ENCODE measurements at places on chromosomes 16 and 17. TPM values are rescaled to one million over a fixed set of nuclear protein-coding genes. Genes with fewer than 3 reads are reported as not detected.

The EPN3 gene
- not detected for total RNA-seq

The TMUB2 gene
- 43.8 TPM for total RNA-seq

The NPIPA2 gene
- 3.1 TPM for total RNA-seq

DNA sequence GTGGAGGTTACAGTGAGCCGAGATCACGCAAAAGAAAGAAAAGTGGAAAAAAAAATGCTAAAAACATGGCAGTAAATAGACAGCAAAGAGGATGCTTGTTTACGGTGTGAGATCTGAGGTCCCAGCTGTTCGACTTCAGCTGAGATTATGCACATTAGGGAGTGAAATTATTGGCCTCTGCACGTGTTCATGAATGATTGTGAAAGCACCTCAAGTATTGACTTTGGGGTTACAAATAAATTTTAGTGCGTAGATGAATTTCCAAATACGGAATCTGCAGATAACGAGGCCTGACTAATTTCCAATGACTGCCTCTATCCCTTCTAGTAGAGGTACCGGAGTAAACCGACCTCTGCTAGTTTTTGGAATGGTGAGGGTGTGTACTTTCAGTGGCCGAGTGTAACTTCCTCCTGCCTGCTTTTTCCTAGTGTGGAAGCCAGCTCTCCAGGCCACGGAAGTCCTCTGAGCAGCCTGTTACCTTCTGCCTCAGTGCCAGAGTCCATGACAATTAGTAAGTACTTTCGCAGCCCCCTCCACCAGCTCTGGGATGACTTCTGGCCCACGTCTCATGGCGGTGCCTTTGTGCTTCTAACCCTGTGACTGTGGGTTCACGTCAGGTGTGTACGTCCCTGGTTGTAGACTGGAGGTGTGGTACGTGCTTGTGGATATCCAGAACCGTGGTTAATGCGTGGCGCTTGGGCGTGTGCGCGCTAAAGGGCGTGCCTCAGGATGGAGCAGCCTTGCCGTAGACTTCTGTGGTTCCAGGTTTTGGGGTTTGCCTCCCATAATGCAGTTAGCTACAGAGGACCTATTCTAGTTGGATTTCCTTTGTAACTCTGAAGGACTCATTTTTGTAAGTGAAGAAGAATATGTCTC, 102.1 kb downstream of the SNX29 start:
- DNase-seq = no peak

DNA sequence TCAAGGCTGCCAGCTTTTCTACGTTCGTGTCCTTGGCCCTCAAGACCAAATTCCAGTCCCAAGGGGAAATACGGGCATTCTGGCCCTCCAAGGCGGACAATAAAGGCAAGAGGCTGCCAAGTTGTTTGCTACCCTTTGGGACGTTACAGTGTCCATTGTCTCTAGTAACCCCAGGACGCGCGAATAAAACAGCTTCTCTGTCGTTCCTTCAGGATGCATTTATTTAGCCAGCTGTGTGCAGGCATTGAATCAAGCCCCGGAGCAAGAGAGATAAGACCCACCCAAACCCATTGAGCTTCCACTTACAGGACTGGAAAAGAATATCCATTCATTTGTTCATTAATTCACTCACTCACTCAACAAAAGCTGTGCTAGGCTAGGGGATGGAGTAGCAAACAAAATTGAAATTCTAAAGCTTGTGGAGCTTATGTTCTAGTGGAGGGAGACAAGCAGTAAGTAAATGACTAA, 656 bp downstream of the MRPL58 start:
- DNase-seq = no peak
